Gastrocnemius medialis (tissue), 4 donors: ENCODE measurements at places on chromosomes 1 and 21. TPM values are rescaled to one million over a fixed set of nuclear protein-coding genes. Genes with fewer than 3 reads are reported as not detected.

GRCh38 chr1:153776352-153776751, 1.1 kb downstream of the SLC27A3 start:
- no peak overlapping the region for H3K27ac ChIP-seq
- no peak for DNase-seq
- H3K4me1 ChIP-seq: peaks cover 45% of the 10 kb centered on the region
- no peaks in the 10 kb centered on the region for H3K27me3 ChIP-seq
- H3K36me3 ChIP-seq: no peaks in the 10 kb centered on the region

DNA sequence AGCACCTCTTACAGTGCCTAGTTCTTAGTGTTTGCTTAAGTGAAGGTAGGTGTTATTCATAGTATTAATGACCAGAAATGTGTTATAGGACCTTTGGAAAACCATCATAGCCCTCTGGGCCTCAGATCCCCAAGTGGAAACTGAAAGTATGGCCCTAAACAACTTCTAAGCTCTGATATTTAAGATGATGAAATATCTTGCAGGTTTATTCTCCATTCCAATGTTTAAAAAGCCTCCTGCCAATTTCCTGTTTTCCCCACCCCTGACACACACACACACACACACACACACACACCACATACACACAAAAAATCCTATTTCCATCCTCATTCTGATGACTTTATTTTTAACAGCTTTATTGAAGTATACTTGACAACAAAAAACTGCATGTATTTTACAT, 108.2 kb downstream of the DIRAS3 start:
- H3K4me3 ChIP-seq: no peak overlapping the region
- H3K27ac ChIP-seq: no peak overlapping the region
- peaks cover 11% of the 10 kb centered on the region for H3K4me1 ChIP-seq
- H3K27me3 ChIP-seq: no peaks in the 10 kb centered on the region

GRCh38 chr1:35854989-35855700, 27.9 kb upstream of the AGO1 start:
- H3K27me3 ChIP-seq: no peaks in the 10 kb centered on the region
- no peak overlapping the region for H3K4me3 ChIP-seq
- no peak overlapping the region for H3K27ac ChIP-seq
- no peaks in the 10 kb centered on the region for H3K36me3 ChIP-seq
- no peak for DNase-seq
- peaks cover 17% of the 10 kb centered on the region for H3K4me1 ChIP-seq

GRCh38 chr1:194372266-194372665, 1185.9 kb upstream of the B3GALT2 start:
- no peak overlapping the region for H3K4me3 ChIP-seq
- no peak overlapping the region for H3K27ac ChIP-seq
- DNase-seq: no peak
- H3K36me3 ChIP-seq: no peaks in the 10 kb centered on the region
- H3K27me3 ChIP-seq: no peaks in the 10 kb centered on the region

DNA sequence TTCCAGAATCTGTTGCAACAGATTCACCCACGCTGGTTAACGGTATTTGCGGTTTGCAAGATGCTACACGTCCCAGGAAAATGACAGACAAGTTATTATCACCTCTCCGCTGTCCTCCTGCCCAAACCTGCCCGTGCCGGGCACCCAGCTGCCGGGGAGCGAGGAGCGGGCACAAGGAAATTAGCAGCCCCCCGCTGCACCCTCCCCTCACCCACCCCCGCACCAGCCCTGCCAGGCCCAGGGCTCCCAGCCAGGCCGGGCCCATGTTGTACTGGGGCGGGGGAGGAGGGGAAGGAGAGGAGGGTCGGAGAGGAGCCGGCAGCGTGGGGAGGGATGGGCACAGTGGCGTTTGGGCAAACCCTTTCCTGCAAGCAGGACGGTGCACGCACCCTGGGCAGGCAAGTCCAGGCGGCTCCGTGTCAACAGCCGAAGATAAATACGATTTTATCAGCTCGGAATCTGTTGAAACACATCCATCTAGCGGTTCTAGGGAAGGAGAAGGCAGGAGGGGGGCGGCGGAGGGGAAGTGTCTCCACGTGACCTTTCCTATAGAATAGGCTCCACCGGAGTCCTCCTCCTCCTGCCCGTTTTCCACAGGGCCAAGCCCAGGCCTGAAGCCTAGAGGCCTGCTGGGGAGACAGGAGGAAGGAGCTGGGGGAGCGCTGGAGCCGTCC, 35.1 kb upstream of the CCDC27 start:
- peaks cover 22% of the 10 kb centered on the region for H3K4me1 ChIP-seq
- no peak overlapping the region for H3K4me3 ChIP-seq
- H3K27me3 ChIP-seq: no peaks in the 10 kb centered on the region
- no peak for DNase-seq

DNA sequence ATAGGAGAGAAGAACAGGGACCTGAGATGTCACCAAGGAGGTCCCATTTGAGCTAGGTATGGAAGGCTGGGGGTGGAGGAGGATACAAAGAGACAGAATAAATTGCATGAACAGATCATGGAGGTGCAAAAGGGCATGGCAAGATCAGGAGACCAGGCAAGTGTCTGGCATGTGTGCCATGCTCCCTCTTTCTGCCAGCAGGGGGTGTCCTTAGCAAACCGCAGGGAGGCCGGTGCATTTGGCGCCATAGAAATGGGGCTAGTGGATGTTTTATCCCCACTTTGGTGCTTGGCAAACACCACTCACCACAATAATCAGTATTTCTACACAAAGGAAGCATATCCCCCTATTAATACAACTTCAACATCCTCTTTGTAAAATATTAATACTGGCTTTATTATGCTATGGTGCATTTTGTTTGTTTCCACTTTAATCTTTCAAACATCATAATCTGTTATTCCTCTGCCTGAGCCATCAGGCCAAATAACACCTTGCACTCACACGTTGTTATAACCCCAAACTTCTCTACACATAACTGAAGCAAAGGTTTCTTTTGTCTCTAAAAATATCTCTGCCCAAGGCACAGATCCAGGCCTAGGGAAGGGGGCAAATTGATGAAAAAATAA, 25.9 kb downstream of the S100A6 start:
- H3K4me3 ChIP-seq: no peak overlapping the region
- no peaks in the 10 kb centered on the region for H3K36me3 ChIP-seq
- no peak overlapping the region for H3K27ac ChIP-seq
- peaks cover 19% of the 10 kb centered on the region for H3K4me1 ChIP-seq
- DNase-seq: no peak
- no peaks in the 10 kb centered on the region for H3K27me3 ChIP-seq

DNA sequence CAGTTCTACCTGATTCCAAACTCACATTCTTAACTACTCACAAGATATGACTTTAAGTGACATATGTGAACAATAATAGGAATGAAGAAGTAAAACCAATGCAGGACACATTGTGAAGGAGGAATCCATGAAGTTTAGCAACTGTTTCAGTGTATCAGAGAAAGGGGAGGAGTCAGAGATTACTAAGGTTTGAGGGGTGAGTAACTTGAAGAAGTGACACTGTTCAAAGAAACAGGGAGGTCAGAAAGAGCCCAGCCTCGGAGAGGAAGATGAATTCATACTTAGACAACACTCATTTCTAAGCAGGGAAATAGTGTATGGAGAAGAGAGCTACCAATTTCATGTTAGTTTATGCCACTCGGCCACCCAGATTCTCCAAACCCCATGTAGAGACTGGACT, 28.2 kb upstream of the RPF1 start:
- H3K27me3 ChIP-seq: no peaks in the 10 kb centered on the region
- H3K4me1 ChIP-seq: no peaks in the 10 kb centered on the region
- no peak overlapping the region for H3K4me3 ChIP-seq
- no peaks in the 10 kb centered on the region for H3K36me3 ChIP-seq
- no peak for DNase-seq

DNA sequence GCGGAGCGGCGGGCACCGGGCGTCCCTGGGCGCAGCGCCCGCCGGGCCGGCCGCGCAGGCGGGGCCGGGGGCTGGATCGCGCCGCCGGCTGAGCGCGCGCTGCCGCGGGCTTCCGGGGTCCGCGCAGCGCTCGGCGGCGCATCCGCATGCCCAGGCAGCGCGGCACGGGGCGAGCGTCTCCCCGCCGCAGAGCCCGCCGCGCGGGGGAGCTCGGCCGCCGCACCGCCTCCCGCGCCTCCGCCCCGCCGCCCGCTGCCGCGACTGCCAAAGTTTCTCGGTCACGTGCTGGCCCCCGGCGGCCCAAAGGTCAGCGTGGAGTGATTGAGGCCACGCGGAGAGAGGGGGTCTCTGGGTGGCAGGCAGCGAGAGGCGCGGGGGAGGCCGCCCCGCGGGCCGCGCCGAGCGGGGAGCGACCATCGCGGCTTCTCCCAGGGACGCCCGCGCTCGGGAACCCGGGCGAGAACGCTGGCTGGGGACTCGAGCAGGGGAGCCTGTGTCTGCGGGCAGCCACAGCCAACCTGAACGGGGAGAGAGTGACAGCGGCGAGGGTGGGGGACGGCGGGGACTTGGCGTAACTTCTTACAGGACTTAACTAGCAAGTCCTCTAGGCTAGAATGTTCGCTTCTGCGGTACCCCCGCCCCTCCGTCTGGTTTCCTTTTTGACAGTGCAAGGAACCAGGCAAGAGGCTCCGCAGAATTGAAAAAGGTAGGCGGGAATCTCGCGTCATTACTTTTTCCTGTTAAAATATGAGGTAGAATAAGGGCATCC, at the start of gene ILDR2:
TSS of gene ILDR2 (minus strand) at position 180 of the 769 bp plus-strand sequence. CDS start 272 bp downstream, outside the sequence.
- peaks cover 9% of the 10 kb centered on the region for H3K4me1 ChIP-seq
- H3K4me3 ChIP-seq: peak within 1 kb of the TSS; percentile 75
- H3K27me3 ChIP-seq: peaks cover 33% of the 10 kb centered on the region

GRCh38 chr1:61284936-61285335, 202.6 kb downstream of the NFIA start:
- no peak overlapping the region for H3K4me3 ChIP-seq
- H3K36me3 ChIP-seq: no peaks in the 10 kb centered on the region
- no peaks in the 10 kb centered on the region for H3K27me3 ChIP-seq

- H3K4me1 ChIP-seq: no peaks in the 10 kb centered on the region
- no peaks in the 10 kb centered on the region for H3K36me3 ChIP-seq
- no peaks in the 10 kb centered on the region for H3K27me3 ChIP-seq
- H3K27ac ChIP-seq: peak within 1 kb of the TSS; percentile 66
- no peak for DNase-seq
Observed at GRCh38 chr21:45542242-45542666, at the start of gene SLC19A1. Gene SLC19A1, minus strand, starts transcription at chr21:45542440. Its CDS starts 4,481 bp downstream, at chr21:45537959.

DNA sequence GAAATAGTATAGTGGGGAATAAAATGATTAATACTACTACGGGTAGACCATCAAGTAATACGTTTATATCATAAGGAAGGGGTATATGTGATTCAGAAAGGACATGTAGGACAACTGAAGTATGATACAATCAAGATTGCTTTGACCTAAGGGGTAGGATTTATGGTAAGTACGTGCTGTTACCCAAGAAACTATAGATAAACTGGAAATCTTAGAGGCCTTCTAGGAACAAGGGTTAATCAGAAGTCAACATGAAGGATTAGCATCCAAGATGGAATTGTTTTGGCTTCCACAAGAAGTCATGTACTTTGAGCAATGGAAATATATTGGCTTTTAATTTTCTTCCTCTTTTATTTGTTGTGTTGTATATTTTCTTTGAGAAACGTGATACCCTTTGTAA, 13.2 kb upstream of the ZMYM4 start:
- H3K27me3 ChIP-seq: no peaks in the 10 kb centered on the region
- no peak overlapping the region for H3K27ac ChIP-seq
- no peak for DNase-seq
- no peaks in the 10 kb centered on the region for H3K36me3 ChIP-seq
- no peak overlapping the region for H3K4me3 ChIP-seq

DNA sequence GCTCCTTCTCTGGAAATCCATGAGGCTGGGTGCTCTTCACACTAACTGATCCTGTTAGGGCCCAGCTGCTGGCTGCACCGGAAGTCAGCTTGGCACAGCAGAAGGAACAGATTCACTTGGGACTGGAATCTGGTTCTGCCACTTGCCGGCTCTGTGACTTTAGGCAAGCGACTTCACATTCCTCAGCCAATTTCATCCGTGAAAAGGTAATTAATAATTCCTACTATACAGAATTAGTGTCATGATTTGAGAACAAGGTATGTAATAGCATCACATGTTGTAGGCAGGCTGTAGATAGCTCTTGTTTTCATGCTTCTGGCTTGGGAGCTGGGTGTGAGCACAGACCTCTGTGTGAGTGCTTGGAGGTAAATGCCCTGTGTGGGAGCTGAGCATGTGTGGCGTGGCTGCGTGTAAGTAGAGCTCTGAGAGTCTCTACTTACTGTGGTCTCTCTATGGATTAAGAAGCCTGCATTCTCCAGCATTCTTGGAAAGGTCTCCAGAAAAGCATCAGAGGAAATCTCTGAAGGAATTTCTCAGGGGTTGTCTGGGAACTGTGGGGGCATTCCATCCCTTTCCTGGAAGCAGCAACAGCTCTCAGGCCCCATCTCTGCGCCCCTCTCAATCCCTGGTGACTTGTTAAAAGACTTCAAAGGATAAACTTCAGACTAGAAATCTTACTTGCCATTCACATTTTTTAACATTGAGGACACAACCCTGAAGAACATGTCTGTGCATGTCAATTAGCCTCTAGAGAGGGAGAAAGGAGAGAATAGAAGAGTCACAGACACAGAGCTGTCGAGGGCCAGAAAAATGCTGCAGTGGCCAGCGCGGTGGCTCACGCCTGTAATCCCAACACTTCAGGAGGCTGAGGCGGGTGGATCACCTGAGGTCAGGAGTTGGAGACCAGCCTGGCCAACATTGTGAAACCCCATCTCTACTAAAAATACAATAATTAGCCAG, 47.7 kb upstream of the PPM1J start:
- no peak overlapping the region for H3K4me3 ChIP-seq
- DNase-seq: no peak
- no peak overlapping the region for H3K27ac ChIP-seq
- H3K27me3 ChIP-seq: no peaks in the 10 kb centered on the region
- H3K36me3 ChIP-seq: no peaks in the 10 kb centered on the region

DNA sequence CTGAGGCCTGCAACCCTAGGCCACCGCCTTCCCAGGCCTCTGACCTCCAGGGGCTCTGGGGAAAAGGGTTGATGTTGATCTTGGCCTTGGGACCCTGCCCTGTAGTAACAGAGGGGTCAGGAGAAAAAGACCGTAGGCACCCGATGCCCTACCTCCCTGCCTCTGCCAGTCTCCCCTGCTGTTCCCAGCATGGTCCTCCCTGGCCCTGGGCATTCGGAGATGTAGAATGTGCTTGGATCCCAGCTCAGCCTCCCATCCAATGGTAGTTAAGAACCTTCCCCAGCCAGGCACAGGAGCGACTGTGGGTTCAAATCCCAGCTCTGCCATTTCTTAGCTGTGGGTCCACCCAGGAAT, 72.0 kb upstream of the TARDBP start:
- peaks cover 7% of the 10 kb centered on the region for H3K4me1 ChIP-seq
- H3K27ac ChIP-seq: no peak overlapping the region
- H3K4me3 ChIP-seq: no peak overlapping the region
- DNase-seq: no peak

DNA sequence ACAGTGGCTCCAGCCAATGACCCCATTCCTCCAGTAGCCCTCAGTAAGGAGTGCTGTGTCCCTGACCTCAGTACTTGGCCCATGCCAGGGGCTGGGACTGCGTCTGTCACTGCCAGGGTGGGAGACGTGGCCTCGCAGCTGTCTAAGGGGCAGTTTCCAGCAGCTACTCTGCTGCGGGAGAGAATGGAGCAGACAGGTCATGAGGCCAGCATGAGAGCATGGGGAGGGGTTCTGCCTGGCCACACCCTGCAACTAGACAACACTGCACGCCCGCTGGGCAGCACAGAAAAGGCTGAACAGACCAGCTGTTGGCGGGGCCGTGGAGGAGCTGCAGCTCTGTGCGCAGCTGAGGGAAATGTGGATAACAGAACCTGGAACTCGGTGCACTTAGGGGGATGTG, 91.6 kb upstream of the COL6A1 start:
- no peak overlapping the region for H3K27ac ChIP-seq
- H3K27me3 ChIP-seq: peaks cover 7% of the 10 kb centered on the region
- no peaks in the 10 kb centered on the region for H3K4me1 ChIP-seq
- no peak for DNase-seq
- no peaks in the 10 kb centered on the region for H3K36me3 ChIP-seq

Gene B3GALT2
- not detected for total RNA-seq

Gene CIART
- 12.2 TPM for total RNA-seq

Gene AGTRAP
- 144 TPM for total RNA-seq

Gene RPE65
- total RNA-seq: not detected
